ENCODE measurements at places on chromosomes 4 and X.

- no peak for DNase-seq
Observed at GRCh38 chr4:18234108-18234507, 212.6 kb upstream of the LCORL start.

DNA sequence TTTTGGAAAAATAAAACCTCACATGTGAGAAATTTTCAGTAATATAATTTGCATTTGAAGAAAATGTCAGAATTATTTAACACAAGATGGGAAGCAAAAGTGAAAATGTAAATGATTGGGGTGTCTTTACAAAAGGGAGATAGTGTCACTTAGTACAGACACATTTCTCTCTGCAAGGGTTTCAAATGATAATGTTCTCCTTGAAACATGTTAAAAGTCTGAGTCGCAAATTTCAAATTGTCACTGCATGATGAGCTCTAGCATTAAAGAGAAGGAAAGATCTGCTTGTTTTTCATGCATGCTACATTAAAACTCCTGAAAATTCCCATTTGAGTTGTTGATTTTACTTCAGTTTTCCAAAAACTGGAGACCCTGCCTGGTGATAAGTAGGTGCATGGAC is 122.0 kb upstream of the LDB2 start:
- no peak for DNase-seq

DNA sequence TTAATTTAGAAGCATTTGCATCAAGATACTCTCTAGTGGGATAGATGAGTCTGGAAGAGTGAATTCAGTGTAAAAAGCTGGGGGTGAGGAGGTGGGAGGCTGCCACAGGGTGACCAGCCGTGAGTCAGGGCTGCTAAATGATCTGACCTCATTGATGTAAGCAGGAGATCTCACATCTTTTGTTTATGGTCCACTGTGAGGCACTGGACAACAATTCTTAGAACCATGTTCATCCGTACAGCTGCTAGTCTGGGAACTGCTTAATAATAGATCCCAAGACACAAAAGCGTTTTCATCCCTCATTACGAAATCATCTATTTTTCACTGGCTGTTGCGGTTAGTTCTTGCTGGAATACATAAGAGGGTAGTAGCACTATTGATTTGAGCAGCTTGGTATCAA is 14.1 kb downstream of the KLF3 start:
- no peak for DNase-seq

DNA sequence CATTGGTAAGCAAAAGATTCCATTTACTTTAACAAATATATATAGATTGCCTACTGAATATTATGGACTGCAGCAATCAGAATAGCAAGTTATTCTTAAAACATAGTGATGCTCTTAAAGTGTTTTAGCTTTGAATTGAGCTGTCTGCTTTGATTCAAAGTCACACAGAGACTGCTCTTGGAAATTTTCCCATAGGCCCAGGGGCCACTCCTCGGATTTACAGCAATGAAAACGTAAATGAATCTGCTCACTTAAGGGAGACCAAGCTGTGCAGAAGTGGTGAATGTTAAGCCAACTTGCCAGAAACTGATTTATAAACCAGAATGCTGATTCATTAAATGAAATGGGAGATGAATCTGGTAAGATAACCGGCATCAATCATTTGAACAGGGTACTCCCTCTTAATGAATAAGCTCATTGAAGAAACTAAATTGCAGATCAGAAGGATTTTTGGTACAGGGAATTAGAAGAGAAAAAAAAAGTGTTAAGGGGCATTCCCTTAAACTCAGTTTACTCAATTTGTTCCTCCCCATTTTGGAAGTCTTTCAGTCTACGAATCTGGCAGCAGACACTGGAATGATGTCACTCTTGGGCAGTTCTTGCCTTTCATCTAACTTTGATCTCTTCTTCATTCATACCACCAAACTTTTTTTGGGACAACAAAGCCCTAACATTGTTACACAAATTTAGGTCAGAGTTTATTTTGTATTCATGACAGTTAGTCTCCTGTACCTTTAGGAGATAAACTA is 363.3 kb upstream of the MAGEB2 start:
- no peak for DNase-seq

GRCh38 chr4:57233386-57233785 is 123.2 kb upstream of the IGFBP7 start:
- no peak for DNase-seq

DNA sequence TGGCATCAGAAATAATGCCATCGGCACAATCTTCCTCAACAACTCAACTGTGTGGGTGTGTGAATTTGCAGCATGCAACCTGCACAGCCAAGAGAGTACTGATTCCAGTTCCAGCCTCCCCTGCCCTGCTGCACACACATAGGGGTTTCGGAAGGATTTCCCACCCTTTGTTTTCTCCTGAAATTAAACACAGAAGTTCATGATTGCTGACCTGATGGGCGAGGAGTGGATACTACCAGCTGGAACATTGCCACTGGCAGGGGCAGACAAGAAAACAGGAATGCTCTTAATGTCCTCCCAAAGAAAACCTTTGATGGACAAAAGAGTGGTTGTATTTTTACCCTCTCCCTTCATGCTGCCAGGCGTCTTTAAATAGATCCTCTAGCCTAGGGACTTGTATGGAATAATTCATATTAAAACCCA is 4.8 kb downstream of the NDP start:
- DNase-seq, result no peak

DNA sequence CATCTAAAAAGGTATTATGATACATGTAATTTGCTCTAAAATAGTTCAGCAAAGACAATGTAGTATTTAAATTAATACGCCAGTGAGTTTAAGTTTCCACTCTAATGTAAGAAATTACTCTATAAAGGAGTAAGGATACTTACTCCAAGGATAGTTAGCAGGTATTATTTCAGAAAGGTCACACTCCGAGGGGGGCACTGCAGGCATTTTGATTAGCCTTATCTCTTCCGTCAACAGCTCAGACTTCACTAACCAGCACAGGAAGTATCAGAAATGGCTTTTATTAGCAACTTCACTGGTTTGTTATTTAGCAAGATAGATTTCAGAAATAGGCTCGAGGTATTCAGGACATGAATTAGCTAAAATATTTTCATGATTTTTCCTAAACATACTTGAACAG is 127.0 kb downstream of the COX18 start:
- no peak for DNase-seq

- DNase-seq, result no peak
Observed at GRCh38 chrX:71128166-71128833, 9.9 kb downstream of the MED12 start.
